A549 treated with Mapracorat at 1 μM for 4 hours (cell line): ENCODE measurements at places on chromosomes 6 and 20. TPM values are rescaled to one million over a fixed set of nuclear protein-coding genes. Genes with fewer than 3 reads are reported as not detected.

Gene SMPD2
- 12.4 to 16.5 TPM (median 14.9 TPM) in 5 replicates for total RNA-seq

Gene CD93
- not detected in 5 replicates for total RNA-seq

Gene TPD52L2
- 126 to 137 TPM (median 132 TPM) in 5 replicates for total RNA-seq

Gene MYMX
- total RNA-seq, result not detected in 5 replicates

Gene CFAP61
- total RNA-seq, result 0.16 to 0.48 TPM (median 0.47 TPM) in 4 of 5 replicates, not detected in the other

Gene TINAG
- 0.25 to 0.30 TPM in 2 of 5 replicates, not detected in the others for total RNA-seq

Gene NTSR1
- 0.07 to 0.18 TPM (median 0.09 TPM) in 5 replicates for total RNA-seq
